ENCODE measurements at places on chromosomes 16 and 17. TPM values are rescaled to one million over a fixed set of nuclear protein-coding genes. Genes with fewer than 3 reads are reported as not detected.
A peak's percentile ranks its signal among the peaks of the same experiment; 100 is the strongest.

Gene TBX21
- polyA plus RNA-seq = 0.18 TPM

- DNase-seq = no peak
- no peaks in the 10 kb centered on the region for H3K36me3 ChIP-seq
- no peaks in the 10 kb centered on the region for H3K4me1 ChIP-seq
- no peaks in the 10 kb centered on the region for H3K27me3 ChIP-seq
These were observed 662.5 kb upstream of the SALL1 start for GRCh38 chr16:51813609-51814008.

DNA sequence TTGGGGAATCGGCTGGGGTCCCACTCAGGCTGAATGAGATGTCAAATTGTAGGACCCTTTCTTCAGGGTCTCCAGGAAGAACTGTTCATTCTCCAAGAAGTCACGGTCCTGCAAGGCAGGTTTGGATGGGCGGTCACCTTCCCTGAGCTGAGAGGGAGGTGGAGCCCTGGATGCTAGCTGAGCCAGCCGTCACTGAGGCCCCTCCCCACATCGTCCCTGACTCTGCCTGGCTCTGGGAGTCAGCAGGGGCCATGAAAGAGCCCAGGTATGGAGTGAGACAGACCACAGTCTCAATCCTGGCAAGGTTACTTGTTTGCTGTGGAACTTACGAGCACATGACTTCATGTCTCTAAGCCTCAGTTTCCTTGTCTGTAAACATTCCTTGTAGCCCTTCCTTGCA, 6.0 kb upstream of the MRPL38 start:
- DNase-seq = no peak
- no peak overlapping the region for H3K4me3 ChIP-seq
- H3K27ac ChIP-seq = no peak overlapping the region
- no peaks in the 10 kb centered on the region for H3K27me3 ChIP-seq
- no peaks in the 10 kb centered on the region for H3K36me3 ChIP-seq
- H3K4me1 ChIP-seq = no peaks in the 10 kb centered on the region

Gene GP2
- 2.8 TPM for polyA plus RNA-seq

DNA sequence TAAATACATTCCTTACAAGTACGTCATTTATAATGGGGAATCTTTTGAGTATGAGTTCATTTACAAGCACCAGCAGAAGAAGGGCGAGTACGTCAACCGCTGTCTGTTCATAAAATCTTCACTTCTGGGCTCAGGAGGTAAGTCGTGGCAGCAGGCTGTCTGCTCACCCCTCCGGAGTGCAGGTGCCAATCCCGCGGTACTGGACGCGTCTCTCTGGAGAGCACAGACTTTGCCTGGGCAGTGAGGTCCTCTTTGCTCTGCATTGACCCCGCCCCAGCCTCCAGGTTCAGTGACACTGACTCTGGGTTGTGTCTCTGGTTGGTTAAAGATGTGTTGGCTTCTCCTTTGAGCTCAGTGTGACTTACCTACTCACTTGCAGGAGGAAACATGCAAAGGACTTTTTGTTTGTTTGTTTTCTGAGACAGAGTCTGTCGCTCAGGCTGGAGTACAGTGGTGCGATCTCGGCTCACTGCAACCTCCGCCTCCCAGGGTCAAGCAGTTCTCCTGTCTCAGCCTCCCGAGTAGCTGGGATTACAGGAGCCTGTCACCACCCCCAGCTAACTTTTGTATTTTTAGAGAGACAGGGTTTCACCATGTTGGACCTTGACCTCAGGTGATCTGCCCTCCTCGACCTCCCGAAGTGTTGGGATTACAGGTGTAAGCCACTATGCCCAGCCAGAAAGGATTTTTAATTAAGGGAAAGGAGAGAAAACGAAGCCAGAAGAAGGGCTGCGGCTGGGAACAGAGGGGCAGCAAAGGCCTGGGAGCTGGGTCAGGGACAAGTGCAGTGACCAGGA, 31.2 kb downstream of the RNF213 start:
- no peak overlapping the region for H3K4me3 ChIP-seq
- H3K4me1 ChIP-seq = no peaks in the 10 kb centered on the region
- no peak for DNase-seq
- no peaks in the 10 kb centered on the region for H3K27me3 ChIP-seq
- H3K27ac ChIP-seq = no peak overlapping the region
- no peaks in the 10 kb centered on the region for H3K36me3 ChIP-seq

Gene TERB1
- polyA plus RNA-seq = not detected

- peaks cover 19% of the 10 kb centered on the region for H3K4me1 ChIP-seq
- no peak overlapping the region for H3K27ac ChIP-seq
- no peaks in the 10 kb centered on the region for H3K36me3 ChIP-seq
- no peak for DNase-seq
These were observed 21.1 kb downstream of the ZNF213 start for GRCh38 chr16:3155972-3156371.

Gene TMC5
- not detected for polyA plus RNA-seq

DNA sequence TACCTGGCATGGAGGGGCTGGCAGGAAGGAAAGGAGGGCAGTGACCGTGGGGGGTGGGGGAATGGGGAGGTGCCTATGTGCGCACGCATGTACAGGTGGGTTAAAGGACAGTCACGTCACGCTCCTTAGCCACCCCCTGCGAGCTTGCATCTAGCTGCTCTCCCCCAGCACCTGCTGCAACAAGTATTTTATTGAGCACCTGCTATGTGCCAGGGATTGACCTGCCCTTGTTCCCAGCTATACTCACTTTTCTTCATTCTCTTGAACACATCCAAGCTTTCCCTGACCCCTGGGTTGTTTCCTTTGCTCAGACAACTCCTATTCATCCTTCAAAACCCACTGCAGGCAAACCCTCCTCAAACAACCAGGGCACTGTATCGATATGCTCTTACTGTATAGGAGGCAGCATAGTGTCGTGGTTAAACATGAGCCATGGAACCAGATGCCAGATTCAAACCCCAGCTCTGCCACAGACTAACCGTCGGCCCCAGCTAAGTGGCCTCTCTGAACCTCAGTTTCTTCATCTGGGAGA, 155.2 kb upstream of the CIBAR2 start:
- no peak overlapping the region for H3K4me3 ChIP-seq
- peaks cover 18% of the 10 kb centered on the region for H3K4me1 ChIP-seq

GRCh38 chr17:15257258-15257788, 7.8 kb downstream of the PMP22 start:
- H3K27me3 ChIP-seq = no peaks in the 10 kb centered on the region
- H3K36me3 ChIP-seq = no peaks in the 10 kb centered on the region
- H3K27ac ChIP-seq = peak overlapping the region; percentile 13
- peak; percentile 85 for DNase-seq
- peaks cover 42% of the 10 kb centered on the region for H3K4me1 ChIP-seq
- H3K4me3 ChIP-seq = peak overlapping the region; percentile 21

DNA sequence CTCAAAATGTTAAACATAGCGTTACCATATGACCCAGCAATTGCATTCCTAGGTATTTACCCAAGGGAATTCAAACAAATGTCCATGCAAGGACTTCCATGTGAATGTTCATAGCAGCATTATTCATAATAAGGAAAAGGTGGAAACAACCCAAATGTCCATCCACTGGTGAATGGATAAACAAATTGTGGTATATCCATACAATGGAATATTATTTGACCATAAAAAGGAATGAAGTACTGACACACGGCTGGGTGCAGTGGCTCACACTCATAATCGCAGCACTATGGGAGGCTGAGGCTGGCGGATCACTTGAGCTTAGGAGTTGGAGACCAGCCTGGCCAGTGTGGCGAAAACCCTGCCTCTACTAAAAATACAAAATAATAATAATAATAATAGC, 24.1 kb upstream of the GOSR2 start:
- no peak for DNase-seq
- no peaks in the 10 kb centered on the region for H3K36me3 ChIP-seq
- no peaks in the 10 kb centered on the region for H3K4me1 ChIP-seq
- H3K4me3 ChIP-seq = no peak overlapping the region
- H3K27ac ChIP-seq = no peak overlapping the region

DNA sequence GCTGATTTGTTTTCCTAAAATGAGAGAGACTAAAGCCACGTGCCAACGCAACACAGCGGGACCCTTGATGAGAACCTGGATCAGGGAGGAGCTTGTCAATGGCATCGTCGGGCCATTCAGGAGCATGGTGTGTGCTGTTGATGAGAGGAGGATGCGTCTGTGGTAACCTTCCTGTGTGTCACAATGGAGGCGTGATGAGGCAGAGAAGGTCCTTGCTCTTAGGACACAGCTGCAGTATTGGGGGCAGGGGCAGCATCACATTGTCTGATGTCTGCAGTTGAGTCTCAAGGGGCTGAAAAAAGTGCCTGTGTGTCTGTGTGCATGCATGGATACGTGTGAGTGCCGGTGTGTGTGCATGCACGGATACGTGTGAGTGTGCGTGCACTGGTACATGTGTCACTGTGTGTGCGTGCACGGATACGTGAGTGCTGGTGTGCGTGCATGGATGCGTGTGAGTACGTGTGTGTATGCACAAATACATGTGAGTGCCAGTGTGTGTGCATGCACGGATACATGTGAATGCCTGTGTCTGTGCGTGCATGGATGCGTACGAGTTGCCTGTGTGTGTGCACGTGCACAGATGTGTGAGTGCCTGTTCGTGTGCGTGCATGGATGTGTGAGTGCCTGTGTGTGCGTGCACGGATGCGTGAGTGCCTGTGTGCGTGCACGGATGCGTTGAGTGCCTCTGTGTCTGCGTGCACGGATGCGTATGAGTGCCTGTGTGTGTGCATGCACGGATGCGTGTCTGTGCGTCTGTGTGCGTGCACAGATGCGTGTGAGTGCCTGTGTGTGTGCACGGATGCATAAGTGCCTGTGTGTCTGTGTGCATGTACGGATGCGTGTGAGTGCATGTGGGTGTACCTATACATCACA, 39.3 kb downstream of the BAIAP2 start:
- H3K4me1 ChIP-seq = no peaks in the 10 kb centered on the region
- H3K27me3 ChIP-seq = no peaks in the 10 kb centered on the region
- H3K27ac ChIP-seq = no peak overlapping the region
- no peaks in the 10 kb centered on the region for H3K36me3 ChIP-seq

DNA sequence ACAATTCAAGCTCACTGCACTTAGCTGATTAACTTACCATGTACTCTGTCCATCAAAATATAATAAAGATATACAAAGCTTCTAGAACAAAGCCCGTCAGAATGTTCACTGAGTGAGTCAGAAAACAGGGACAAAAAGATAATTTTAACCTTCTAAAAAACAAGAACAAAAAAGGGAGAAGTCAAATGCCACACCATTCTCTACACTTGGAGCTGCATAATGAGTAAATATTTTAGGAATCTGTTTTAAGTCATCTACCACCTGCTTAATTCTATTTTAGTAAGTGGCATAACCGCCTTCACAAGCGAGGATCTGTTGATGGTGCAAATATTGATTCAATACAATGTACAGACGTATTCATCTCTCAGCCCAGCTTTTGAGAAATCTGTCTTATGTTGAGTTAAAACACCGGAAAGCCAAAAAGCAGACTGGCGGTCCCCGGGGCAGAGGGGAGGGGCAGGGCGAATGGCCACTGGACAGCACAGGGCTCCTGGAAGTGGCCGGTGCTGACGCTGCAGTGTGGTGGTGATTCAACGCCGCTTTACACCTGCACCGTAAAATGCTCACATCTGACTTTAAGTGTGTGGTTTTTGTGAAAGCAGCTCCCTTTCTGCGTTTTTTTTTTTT, 20.1 kb downstream of the RAB40B start:
- no peak overlapping the region for H3K4me3 ChIP-seq
- H3K4me1 ChIP-seq = no peaks in the 10 kb centered on the region
- no peak for DNase-seq
- no peaks in the 10 kb centered on the region for H3K36me3 ChIP-seq
- H3K27ac ChIP-seq = no peak overlapping the region

DNA sequence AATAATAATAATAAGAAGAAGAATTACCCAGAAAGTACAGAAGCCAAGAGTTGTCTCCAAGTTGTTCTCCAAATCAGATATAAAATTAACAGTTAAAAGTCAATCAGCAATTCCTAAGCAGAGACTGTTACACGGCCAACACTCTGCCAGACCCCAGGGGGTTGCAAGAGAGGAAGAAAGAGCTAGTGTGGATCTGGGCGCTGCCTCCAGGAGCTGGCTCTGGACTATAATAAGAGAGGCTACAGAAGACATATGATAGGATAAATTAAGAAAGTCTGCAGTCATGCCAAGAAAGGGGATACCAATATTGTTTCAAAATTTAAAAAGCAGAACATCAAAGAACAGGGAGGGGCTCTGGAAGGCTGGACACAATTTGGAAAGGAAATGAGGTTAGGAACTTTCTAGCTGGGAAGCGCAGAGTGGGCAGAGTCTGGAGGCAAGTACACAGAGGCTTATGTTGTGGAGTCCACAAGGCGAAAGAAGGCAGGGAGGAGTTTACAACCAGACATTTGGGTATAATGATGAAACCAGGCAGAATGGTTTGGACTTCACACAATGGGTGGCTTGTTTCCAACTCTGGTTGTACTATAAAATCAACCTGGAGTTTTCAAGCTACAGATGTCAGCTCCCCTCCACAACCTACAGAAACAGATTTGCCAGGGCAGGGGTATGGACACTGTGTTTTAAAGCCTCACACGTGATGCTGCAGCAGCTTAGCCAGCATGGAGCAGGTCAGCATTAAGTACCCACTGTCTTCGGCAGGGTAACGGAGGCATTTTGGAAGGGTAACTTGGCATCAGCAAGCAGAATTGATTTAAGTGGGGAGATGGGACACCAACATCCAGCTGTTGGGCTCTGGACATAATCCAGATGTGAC, 49.4 kb downstream of the SLC39A11 start:
- no peak overlapping the region for H3K4me3 ChIP-seq
- H3K27ac ChIP-seq = no peak overlapping the region
- H3K4me1 ChIP-seq = no peaks in the 10 kb centered on the region
- no peaks in the 10 kb centered on the region for H3K36me3 ChIP-seq

Gene SPATA32
- not detected for polyA plus RNA-seq

DNA sequence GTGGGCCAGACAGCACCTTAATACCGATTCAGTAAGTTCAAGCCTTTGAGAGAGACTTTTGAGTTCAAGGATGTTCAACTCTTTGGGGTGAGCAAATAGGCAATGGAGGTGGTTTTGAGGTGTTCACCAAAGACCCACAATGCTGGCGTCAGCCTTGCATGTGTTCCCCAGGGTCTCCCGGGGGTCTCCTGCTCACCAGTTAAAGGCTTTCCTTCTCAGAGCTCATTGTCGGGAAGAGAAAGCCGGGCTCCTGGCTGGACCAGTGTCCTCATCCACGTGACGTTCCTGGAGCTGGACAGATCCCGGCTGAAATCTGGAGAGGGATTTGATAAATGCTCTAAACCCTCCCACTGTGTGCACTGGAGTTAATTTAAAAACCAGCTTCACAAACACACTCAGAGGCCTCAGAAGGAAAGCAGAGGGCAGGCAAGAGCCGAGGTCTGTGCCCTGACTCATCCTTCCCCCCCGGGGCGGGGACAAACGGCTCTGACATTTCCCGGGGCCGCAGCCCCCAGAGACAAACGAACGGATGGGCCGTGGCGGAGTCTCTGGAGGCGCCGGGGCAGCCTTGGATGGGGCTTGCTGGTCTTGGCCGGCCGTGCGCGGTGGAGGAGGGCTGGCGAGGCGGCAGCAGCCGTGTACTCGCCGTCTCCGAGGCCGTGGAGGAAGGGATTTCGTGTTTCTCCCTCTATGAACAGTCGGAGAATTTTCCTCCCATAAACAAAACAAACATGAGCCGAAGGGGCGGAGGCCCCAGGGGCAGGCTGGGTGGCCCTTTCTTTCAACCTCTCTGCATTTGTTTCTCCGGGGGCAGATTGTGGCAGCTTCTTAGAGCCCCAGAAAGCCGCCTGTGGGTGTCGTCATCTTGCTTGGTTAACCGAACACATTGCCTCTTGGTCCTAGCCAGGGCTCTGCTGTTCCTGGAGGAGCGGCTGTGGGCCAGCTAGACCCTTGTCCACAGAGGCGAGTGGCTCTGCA, 94.2 kb downstream of the NTN1 start:
- no peaks in the 10 kb centered on the region for H3K4me1 ChIP-seq
- peak overlapping the region; percentile 13 for H3K4me3 ChIP-seq
- H3K27me3 ChIP-seq = peaks cover 4% of the 10 kb centered on the region
- no peak overlapping the region for H3K27ac ChIP-seq
- DNase-seq = no peak
